Glutamatergic neuron (in vitro differentiated cells): ENCODE measurements at places on chromosomes 5 and 9. TPM values are rescaled to one million over a fixed set of nuclear protein-coding genes. Genes with fewer than 3 reads are reported as not detected.
A peak's percentile ranks its signal among the peaks of the same experiment; 100 is the strongest.

SMIM33 gene
- not detected for total RNA-seq

F12 gene
- total RNA-seq, result 5.4 TPM

EQTN gene
- total RNA-seq, result not detected

GSN gene
- total RNA-seq, result 11.6 TPM

FER gene
- total RNA-seq, result 30.9 TPM

STING1 gene
- total RNA-seq, result not detected

- DNase-seq, result peak; percentile 87
Observed at GRCh38 chr5:399296-400281, 43.4 kb upstream of the EXOC3 start.

DNA sequence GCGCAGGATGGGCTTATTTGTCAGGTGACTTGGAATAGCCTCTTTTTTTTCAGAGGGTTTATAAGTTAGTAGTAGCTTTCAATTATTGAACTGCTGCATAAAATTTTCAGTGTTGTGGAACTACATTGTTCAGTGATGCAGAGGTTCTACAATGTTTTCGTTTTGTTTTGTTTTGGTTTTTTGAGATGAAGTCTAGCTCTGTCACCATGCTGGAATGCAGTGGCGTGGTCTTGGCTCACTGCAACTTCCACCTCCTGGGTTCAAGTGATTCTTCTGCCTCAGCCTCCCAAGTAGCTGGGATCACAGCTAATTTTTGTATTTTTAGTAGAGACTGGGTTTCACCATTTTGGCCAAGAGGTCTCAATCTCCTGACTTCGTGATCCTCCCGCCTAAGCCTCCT lies 22.0 kb downstream of the NUP188 start:
- no peak for DNase-seq

GRCh38 chr5:95191330-95191729 lies 93.6 kb downstream of the MCTP1 start:
- no peak for DNase-seq

GRCh38 chr9:135271425-135271824 lies 184.0 kb downstream of the OLFM1 start:
- DNase-seq, result no peak

GRCh38 chr9:98362624-98363252 lies 107.3 kb upstream of the TBC1D2 start:
- DNase-seq, result no peak

DNA sequence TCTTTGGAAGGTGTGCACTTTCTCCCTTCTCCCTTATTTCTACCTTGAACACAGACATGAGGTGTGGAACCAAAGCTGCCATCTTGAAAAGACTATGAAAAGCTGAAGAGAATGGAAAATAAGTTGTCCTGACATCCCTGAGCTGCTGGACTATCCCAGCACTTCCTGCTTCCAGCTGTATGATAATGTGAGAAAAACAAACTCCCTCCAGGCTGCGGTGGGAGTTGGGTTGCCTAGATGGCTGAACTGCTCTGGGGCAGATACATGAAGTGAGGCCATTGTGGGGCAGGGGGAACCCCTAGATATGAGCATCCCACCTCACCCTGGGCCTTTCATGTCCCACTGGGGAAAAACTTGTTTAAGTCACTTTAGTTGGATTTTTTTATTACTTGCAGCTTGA lies 82.4 kb downstream of the BOD1 start:
- DNase-seq, result no peak

DNA sequence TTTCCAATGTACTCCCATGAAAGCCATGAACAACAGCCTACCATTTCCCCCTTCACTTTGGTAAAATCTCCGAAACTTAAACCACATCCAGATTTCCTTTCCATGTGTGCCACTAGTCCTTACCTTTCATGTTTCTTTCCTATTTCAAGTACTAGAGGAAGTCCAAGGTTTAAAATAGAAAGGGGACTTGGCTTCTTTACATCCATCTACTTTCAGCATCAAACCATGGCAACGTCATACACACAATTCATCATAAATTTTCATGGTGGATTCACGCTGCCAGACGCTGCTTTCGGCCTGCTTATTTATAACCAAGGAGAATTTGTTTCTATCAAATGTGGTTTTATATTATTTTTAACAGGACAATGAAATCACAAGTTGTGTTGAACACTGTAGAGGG lies 58.7 kb upstream of the ZNF622 start:
- no peak for DNase-seq

DNA sequence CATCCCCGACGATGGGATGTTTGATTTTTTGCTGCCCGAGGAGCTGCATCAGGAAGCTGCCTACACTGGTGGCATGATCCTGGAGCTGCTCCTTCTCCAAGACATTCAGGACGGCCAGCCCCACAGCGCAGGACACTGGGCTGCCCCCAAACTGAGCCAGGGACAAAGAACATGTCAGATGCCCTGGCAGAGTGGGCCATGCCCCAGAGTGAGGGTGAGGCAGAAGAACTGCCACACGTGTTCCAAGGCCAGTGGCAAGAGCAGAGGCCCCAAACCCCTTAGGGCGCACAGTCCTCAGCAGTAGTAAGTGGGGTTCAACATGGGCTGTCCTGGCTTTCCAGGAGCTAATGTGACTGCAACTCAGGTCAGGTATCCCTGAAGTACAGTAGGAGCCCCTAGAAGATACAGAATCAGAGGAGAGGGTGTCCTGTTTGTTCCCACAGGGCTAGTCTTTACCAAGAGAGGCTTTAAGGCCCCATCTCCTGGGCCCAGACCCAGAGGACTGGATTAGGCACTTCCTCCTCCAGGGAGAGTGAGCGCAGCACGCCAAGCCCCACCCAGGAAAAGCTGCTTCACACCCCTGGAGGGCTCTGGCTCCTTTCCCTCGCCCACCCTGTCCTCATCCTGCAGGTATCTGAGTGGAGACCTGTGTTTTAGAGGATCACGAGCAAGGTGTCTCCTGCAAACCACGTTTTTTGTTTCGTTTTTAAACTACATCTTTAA lies 11.1 kb downstream of the HNRNPAB start:
- DNase-seq, result no peak

DNA sequence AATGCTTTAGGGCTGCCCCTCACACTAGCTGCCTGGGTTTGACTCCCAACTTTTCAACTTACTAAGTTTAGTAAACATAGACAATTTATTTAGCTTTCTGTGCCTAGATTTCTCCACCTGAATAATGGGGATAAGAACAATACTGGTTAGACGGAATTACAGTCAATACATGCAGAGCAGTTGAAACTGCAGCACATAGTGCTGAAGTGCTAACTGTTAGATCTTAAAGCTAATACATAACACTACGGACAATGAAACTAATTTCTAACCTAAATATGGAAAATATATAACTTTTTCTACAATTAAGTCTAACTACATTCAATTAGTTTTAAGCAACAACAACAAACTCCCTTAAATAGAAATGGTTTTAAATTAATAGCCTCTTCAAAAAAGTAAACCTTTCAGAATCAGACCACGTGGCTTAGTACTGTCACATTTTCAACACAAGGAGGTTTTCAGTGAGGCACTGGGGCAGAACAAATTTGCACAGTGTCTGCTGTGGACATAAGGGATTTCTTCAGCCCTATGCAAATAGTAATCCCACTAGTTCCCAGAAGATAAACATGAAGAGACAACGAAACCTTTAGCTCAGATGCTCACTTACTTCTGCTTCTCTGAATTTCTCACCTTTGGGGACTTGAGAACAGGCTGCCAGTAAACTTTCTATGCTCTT lies 293.4 kb downstream of the EDIL3 start:
- no peak for DNase-seq

- no peak for DNase-seq
Observed at GRCh38 chr9:123749580-123750202, 180.2 kb downstream of the DENND1A start.

DNA sequence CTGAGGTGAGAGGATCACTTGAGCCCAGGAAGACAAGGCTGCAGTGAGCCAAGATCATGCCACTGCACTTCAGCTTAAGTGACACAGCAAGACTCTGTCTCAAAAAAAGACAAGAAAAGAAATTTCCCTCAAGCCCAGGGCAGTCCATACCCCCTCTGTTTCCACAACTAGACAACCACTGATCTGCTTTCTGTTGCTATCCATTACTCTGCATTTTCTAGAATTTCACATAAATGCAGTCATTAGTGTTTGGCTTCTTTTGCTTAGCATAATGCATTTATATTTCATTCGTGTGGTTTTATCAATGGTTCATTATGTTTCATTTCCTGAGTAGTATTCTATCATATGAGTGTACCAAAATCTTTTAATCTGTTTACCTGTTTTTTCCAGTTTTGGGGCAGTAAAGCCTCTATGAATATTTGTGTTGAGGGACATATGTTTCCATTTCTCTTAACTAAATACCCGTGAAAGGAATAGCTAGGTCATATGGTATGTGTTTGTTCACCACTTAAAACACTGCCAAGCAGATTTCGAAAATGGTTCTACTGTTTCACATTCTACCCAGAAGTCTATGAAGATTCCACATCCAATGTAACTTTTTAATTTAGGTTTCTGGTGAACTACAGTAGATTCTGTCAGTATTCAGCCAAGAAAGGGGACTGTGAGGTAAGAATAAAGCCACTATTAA lies 271.8 kb downstream of the ZNF608 start:
- DNase-seq, result no peak

DNA sequence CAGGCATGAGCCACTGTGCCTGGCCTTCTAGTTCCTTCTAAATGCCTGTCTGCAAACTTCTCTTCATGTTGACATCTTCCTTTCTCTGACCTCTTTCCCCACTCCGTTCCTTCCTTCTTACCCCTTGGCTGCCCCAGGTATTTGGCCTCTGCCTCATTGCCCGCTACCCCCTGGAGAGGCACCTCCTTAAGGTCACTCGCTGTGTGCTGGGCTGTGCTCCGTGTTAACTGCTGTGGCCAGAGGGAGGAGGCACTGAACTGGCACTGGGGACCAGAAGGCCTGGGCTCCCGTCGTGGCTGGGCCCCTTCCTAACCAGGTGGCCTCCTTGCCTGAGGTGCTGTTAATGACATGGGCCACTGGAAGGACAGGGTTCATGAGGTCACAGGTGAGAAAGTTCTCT lies 39.4 kb downstream of the LAMC3 start:
- DNase-seq, result no peak

DNA sequence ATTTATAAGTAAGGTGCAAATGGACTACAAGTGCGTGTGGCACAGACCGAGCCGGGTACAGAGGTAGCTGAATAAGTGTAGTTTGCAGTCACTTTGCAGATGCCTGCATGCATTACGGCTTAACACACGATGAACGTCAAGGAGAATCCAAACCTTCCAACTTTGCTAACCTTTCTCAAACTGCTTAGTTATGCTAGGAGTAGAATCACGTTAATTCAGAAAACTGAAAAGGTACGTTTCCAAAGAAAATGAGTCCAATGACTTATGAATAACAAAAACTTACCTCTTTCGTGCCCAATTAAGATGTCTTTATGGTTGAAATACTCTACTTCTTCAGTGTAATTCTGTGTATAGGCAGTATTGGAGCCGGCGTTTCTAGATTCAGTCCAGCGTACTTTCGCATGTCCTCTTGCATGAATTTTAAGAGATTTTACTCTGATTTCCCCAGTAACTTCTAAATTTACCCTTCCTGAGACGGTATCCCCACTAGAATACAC lies 539 bp downstream of the ARRDC3 start:
- DNase-seq, result no peak

GRCh38 chr5:41445937-41446563 lies 64.4 kb downstream of the PLCXD3 start:
- no peak for DNase-seq

- no peak for DNase-seq
Observed at GRCh38 chr5:161545344-161546094, 1.0 kb downstream of the GABRB2 start.

- DNase-seq, result no peak
Observed at GRCh38 chr5:30802961-30803705, 390.4 kb upstream of the CDH6 start.

GRCh38 chr5:43044181-43044914 lies 4.2 kb upstream of the ANXA2R start:
- DNase-seq, result no peak

DNA sequence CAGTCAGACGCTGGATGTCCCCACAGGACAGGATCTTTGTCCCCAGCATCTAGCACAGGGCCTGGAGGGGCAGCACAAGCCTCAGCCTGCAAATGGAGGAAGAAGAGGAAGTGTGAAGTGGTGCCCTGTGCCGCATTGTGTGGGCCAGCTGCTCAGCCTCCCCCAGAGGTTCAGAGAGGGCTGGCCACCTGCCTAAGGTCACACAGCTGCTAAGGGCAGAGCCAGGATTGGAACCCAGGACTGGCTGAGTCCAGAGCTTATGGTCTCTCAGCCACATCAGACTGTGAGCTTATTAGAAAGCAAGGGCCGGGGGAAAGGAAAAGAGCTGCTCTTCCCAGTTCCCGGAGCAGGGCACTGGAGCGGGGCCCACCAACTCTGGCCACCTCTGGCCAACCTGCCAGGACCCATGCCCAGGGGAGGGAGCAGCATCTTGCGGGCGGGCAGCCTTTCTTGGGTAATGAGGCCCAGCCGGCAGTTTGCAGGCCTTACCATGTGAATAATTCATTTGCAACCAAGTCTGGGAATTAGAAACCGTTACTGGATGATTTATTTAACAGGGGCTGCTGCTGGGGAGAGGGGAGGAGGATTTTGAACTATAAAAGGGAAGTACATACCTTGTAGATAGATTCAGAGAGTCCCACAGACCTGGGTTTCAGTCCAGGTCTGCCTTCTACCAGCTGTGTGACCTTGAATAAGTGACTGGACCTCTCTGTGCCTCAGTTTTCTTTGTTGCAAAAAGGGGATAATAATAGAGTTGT lies 11.6 kb upstream of the CRB2 start:
- no peak for DNase-seq

DNA sequence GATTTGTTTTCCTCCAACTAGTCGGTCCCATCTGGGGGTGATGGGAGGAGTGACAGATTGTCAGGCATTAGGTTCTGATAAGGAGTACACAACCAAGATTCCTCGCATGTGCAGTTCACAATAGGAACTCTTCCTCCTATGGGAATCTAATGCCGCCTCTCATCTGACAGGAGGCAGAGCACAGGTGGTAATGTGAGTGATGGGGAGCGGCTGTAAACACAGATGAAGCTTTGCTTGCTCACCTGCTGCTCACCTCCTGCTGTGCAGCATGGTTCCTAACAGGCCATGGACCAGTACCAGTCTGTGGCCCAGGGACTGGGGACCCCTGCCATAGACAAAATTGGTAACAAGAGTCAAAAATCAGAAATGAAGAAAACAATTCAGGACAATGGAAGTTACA lies 173.3 kb upstream of the HMHB1 start:
- DNase-seq, result no peak

DNA sequence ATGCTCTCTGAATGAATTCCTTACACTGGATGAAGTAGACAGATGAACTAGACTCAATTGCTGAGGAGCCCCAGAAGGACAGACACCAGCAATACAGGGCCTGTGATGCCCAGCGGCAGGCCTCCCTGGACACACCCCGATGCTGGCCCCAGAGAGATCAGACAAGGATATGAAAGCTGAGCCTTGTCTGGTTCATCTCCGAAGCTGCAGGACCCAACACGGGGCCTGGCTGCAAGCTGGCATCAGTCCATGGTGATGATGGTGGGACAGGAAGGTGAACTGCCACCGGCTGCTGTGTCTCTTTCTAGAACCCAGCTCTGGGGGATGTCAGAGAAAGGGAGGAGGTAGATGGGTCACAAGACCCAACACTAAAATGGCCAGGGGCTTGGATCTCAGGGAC lies 104.0 kb upstream of the LMX1B start:
- no peak for DNase-seq
